ENCODE measurements at places on chromosomes 1 and 21. TPM values are rescaled to one million over a fixed set of nuclear protein-coding genes. Genes with fewer than 3 reads are reported as not detected.

Gene OR2AK2
- not detected for total RNA-seq

Gene PRAMEF25
- not detected for total RNA-seq

Gene MSH4
- total RNA-seq: 0.38 TPM

Gene HCRTR1
- total RNA-seq: not detected

Gene HNRNPCL1
- total RNA-seq: not detected

Gene TXNIP
- total RNA-seq: 127 TPM

Gene GABPA
- 27.1 TPM for total RNA-seq

Gene CA14
- not detected for total RNA-seq

Gene LCE1A
- not detected for total RNA-seq

Gene ITGB2
- 336 TPM for total RNA-seq

Gene OR10Z1
- total RNA-seq: not detected

Gene PLA2G2E
- not detected for total RNA-seq

Gene SON
- 279 TPM for total RNA-seq

Gene NR5A2
- 0.59 TPM for total RNA-seq

Gene CHIA
- total RNA-seq: not detected

Gene ITGB3BP
- total RNA-seq: 57.1 TPM

DNA sequence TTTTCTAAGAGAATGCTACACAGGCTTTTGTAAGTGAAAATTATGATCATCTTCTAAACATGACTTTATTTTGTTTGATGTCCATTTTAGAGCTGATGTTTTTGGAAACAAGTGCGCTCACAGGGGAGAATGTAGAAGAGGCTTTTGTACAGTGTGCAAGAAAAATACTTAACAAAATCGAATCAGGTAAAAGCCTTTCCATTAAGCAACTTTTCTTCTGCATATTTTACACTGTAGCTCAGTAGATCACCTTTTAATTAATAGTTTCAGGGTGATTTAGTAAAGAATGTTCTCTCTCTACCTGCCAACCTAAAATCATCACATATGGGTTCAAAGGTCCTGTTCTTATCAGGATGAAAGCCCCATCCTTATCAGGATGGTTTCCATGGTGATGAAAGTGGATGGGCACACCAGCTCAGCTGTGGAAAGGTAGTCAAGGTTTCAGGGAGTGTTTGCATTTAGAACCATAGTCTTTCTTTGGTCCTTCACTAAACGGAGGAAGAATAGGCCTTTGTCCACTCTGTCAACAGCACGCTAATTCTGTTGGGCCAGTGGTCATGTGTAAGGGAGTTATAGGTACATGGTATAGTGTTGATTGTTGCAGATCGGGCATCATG, 28.1 kb downstream of the RAB4A start:
- H3K4me3 ChIP-seq: no peak overlapping the region
- H3K27me3 ChIP-seq: no peaks in the 10 kb centered on the region
- no peak for DNase-seq
- H3K27ac ChIP-seq: no peak overlapping the region
- H3K36me3 ChIP-seq: peaks cover 25% of the 10 kb centered on the region
- peaks cover 2% of the 10 kb centered on the region for H3K4me1 ChIP-seq

GRCh38 chr1:158366783-158367182, 13.1 kb downstream of the CD1E start:
- H3K27ac ChIP-seq: no peak overlapping the region
- no peak overlapping the region for H3K4me3 ChIP-seq
- H3K4me1 ChIP-seq: no peaks in the 10 kb centered on the region
- DNase-seq: no peak

GRCh38 chr1:112790920-112791722, 76.0 kb upstream of the PPM1J start:
- H3K36me3 ChIP-seq: no peaks in the 10 kb centered on the region
- DNase-seq: no peak

DNA sequence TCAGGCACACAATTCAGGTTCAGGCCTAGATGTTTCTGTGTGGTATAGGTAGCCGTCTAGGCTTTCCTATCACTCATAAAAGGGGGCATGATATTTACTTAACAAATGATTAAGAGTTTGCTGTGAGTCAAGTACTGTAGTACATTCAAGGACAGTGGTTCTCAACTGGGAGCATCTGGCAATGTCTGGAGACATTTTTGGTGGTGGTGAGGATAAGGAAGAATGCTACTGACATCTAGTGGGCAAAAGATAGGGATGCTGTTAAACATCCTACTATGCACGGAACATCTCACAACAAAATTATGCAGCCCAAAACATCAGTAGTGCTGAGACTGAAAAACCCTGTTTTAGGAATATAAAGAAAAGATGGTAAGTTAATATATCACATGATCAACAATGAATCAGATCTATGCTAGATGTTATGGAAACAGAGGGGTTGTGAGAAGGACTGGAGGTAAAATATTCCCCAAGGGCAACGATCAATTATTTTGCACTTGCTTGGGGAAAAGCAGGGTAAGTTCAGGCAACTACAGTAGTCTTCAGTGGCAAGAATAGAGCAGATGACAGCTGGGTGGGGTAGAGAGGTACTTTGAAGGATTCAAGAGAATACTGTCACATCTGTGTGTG, 4.9 kb downstream of the DNTTIP2 start:
- no peak overlapping the region for H3K4me3 ChIP-seq
- peak overlapping the region; percentile 30 for H3K27ac ChIP-seq
- DNase-seq: no peak
- peaks cover 31% of the 10 kb centered on the region for H3K4me1 ChIP-seq
- peaks cover 57% of the 10 kb centered on the region for H3K36me3 ChIP-seq
- H3K27me3 ChIP-seq: no peaks in the 10 kb centered on the region

- no peak overlapping the region for H3K4me3 ChIP-seq
- H3K36me3 ChIP-seq: no peaks in the 10 kb centered on the region
- no peak for DNase-seq
- H3K27ac ChIP-seq: no peak overlapping the region
- no peaks in the 10 kb centered on the region for H3K4me1 ChIP-seq
Observed at GRCh38 chr1:30444401-30444800, 279.0 kb downstream of the MATN1 start.

- H3K36me3 ChIP-seq: no peaks in the 10 kb centered on the region
- H3K27me3 ChIP-seq: peaks cover 78% of the 10 kb centered on the region
- peaks cover 18% of the 10 kb centered on the region for H3K4me1 ChIP-seq
Observed at GRCh38 chr1:204074274-204075138, 1.6 kb downstream of the SOX13 start.

- H3K27ac ChIP-seq: no peak overlapping the region
- H3K36me3 ChIP-seq: no peaks in the 10 kb centered on the region
- H3K4me3 ChIP-seq: no peak overlapping the region
- H3K27me3 ChIP-seq: peaks cover 5% of the 10 kb centered on the region
- DNase-seq: peak; percentile 81
Observed at GRCh38 chr1:155044812-155045657, 6.1 kb upstream of the ADAM15 start.

DNA sequence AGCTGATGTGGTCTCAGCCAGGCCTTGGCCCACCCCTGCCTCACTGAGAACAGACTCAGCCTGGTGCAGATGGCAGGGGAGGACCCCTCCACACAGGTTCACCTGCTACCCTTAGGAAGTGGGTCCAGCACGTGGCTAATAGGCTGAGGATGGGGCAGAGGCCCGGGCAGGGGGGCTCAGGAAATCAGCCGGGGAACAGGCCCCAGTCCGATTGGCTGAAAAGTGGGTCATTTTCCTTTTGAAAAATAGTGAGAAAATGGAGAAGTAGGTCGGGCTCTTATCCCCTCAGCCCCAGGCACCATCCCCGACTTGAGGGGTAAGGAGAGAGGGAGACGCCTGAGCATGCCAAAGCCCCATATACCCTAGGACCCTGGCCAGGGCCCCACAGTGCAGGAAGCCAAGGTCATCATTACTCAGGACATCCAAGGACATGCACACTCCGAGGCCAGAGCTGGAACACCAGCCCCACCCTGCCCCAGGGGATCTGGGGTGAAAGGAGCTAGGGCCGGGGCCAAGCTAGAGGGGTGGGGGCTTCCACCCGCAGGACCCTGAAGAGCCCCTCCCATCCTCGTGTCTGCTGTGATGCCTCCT, 11.0 kb downstream of the DLGAP3 start:
- DNase-seq: peak; percentile 33
- no peak overlapping the region for H3K4me3 ChIP-seq
- H3K27ac ChIP-seq: no peak overlapping the region

GRCh38 chr1:183804387-183804786, 533 bp upstream of the RGL1 start:
- peaks cover 7% of the 10 kb centered on the region for H3K36me3 ChIP-seq
- H3K27ac ChIP-seq: no peak overlapping the region
- peaks cover 23% of the 10 kb centered on the region for H3K27me3 ChIP-seq
- H3K4me3 ChIP-seq: no peak overlapping the region

GRCh38 chr1:224626042-224626441, 9.9 kb downstream of the CNIH3 start:
- H3K4me3 ChIP-seq: no peak overlapping the region
- H3K27ac ChIP-seq: no peak overlapping the region
- H3K27me3 ChIP-seq: peaks cover 9% of the 10 kb centered on the region
- peaks cover 42% of the 10 kb centered on the region for H3K4me1 ChIP-seq
- no peak for DNase-seq

GRCh38 chr1:229221106-229222019, 49.5 kb upstream of the RAB4A start:
- no peak overlapping the region for H3K4me3 ChIP-seq
- no peak overlapping the region for H3K27ac ChIP-seq
- no peaks in the 10 kb centered on the region for H3K36me3 ChIP-seq
- peaks cover 6% of the 10 kb centered on the region for H3K27me3 ChIP-seq
- H3K4me1 ChIP-seq: no peaks in the 10 kb centered on the region
- DNase-seq: no peak

DNA sequence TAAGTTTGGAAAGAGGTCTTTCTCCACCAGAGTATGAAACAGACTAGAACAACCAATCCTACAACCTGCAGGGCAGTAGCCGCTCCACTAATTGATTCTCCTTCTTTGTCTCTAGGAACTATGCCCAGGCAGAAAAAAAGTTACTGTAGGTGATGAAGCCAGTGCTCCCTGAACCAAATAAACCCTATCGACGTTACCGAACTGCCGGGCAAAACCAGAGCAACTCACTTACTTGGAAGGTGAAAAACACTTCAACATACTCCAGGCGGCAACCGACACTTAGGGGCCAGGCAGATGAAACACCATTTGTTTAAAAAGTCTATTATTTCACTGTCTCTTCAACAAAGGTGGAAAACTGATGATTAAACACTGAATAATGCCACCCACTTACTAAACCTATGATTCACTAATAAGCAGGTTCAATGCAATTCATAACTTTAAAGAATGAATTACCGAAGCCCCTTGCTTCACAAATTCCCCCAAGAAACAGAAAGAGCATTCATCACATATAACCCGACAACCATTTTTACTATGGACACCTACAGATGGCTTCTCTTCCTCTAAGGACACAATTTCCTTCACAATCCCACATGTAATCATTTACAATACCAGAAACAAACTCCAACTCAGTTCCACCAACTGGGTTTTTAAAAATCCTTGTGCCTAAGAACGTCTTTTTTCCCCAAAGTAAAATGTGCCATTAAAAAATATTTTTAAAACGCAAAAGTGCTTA, 1.6 kb downstream of the NRIP1 start:
- H3K4me3 ChIP-seq: peak overlapping the region; percentile 75
- peaks cover 40% of the 10 kb centered on the region for H3K4me1 ChIP-seq
- H3K36me3 ChIP-seq: no peaks in the 10 kb centered on the region
- H3K27ac ChIP-seq: peak overlapping the region; percentile 77
- no peak for DNase-seq

GRCh38 chr1:32612189-32612881, 38.0 kb downstream of the ZBTB8OS start:
- peaks cover 7% of the 10 kb centered on the region for H3K4me1 ChIP-seq
- H3K27me3 ChIP-seq: peaks cover 3% of the 10 kb centered on the region
- DNase-seq: peak; percentile 64
- peak overlapping the region; percentile 66 for H3K4me3 ChIP-seq
- H3K27ac ChIP-seq: no peak overlapping the region

- no peak for DNase-seq
- H3K36me3 ChIP-seq: no peaks in the 10 kb centered on the region
- H3K27ac ChIP-seq: no peak overlapping the region
- peaks cover 48% of the 10 kb centered on the region for H3K27me3 ChIP-seq
Observed at GRCh38 chr21:38491536-38491935, 6.7 kb downstream of the ERG start.

GRCh38 chr1:61836649-61837048, 94.4 kb downstream of the PATJ start:
- H3K4me3 ChIP-seq: no peak overlapping the region
- H3K27ac ChIP-seq: no peak overlapping the region
- H3K4me1 ChIP-seq: no peaks in the 10 kb centered on the region
- peaks cover 3% of the 10 kb centered on the region for H3K36me3 ChIP-seq

DNA sequence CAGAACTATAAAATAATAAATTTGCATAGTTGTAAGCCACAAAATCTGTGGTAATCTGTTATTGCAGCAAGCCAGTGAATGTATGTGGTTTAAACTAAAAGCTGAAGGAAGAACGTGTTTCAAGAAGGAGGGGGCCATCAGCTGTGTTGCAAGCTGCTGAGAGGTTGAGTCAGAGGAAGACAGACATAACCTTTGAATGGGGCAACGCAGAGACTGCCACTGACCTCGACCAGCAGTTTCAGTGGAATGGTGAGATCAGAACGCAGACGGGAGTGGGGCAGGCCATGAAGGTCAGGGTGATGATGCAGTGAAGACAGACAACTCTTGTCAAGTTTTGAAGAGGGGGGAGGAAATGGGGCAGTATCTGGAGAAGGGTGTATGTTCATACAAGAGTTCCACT, 23.2 kb upstream of the QSOX1 start:
- no peak overlapping the region for H3K4me3 ChIP-seq
- peaks cover 16% of the 10 kb centered on the region for H3K27me3 ChIP-seq
- H3K27ac ChIP-seq: no peak overlapping the region

GRCh38 chr1:57898531-57898930, 474.7 kb upstream of the DAB1 start:
- H3K4me1 ChIP-seq: no peaks in the 10 kb centered on the region
- H3K4me3 ChIP-seq: no peak overlapping the region
- H3K36me3 ChIP-seq: no peaks in the 10 kb centered on the region
- H3K27me3 ChIP-seq: no peaks in the 10 kb centered on the region

GRCh38 chr1:98500324-98500723, 161.2 kb upstream of the SNX7 start:
- no peak overlapping the region for H3K4me3 ChIP-seq
- no peaks in the 10 kb centered on the region for H3K4me1 ChIP-seq
- H3K27ac ChIP-seq: no peak overlapping the region
- no peaks in the 10 kb centered on the region for H3K36me3 ChIP-seq
- no peak for DNase-seq
- no peaks in the 10 kb centered on the region for H3K27me3 ChIP-seq

Measured in activated CD8-positive, alpha-beta memory T cell treated with anti-CD3 and anti-CD28 coated beads, Interleukin-2, amount 10 ng/mL, durations not matched to agents 7 days and 5 days (primary cell).